OCI-M1 (cell line): ENCODE measurements at places on chromosomes 13 and 19.
A peak's percentile ranks its signal among the peaks of the same experiment; 100 is the strongest.

- DNase-seq, result no peak
Observed at GRCh38 chr19:33227242-33227650, 1.6 kb upstream of the SLC7A10 start.

- peak; percentile 7 for DNase-seq
Observed at GRCh38 chr13:48910686-48911085, 65.0 kb upstream of the FNDC3A start.

GRCh38 chr13:90105276-90105675 is 1242.2 kb upstream of the MIR17HG start:
- DNase-seq, result no peak

DNA sequence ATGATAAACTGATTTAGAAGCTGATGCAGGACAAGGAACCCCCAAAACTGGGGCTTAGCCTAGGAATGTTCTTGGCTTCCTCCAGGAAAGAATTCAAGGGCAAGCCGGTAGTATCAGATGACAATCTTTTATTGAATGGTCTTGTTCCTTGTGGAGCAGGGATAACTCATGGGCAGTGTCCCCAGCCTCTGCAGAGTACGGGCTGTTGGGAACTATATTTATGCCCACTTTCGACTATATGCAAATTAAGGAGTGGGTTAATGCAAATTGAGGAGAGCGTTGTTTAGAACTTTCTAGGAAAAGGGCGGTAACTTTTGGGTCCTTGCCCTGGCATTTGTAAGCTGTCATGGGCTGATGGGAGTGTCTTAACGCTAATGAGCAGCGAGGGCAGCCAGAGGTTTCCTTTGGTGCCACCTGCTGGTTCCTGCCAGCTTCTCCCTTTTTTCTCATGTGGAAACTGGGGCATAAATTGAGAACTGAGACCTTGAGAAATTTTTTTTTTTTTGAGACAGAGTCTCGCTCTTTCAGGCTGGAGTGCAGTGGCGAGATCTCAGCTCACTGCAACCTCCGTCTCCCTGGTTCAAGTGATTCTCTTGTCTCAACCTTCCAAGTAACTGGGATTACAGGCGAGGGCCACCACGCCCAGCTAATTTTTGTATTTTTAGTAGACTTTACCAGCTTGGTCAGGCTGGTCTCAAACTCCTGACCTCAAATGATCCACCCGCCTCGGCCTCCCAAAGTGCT is 79.4 kb upstream of the ABCC4 start:
- peak; percentile 97 for DNase-seq

DNA sequence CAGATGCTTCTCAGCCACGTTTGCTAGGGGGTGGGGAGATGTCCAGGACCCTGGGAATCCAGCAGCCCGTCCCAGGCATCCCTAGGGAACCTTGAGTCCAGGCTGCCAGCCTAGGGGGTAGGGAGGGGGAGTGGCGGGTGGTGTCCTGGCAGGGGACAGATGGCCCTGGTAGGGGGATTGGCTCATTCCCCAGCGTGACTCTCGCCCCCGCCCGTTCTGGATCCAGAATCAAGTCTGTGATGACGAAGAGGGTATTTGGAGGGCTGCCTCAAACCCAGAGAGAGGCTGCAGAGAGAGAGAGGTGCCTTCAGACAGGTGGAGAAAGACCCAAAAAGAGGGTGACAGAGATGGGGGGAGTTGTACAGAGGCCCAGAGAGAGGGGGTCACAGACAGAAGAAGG is 4.1 kb downstream of the SLC17A7 start:
- DNase-seq, result no peak

- no peak for DNase-seq
Observed at GRCh38 chr13:33032037-33032625, 15.9 kb downstream of the KL start.

GRCh38 chr13:99191900-99192399 is 8.7 kb upstream of the UBAC2 start:
- DNase-seq, result peak; percentile 30
